Aorta (tissue), 5 donors: ENCODE measurements at places on chromosomes 2 and 18. TPM values are rescaled to one million over a fixed set of nuclear protein-coding genes. Genes with fewer than 3 reads are reported as not detected.

DNA sequence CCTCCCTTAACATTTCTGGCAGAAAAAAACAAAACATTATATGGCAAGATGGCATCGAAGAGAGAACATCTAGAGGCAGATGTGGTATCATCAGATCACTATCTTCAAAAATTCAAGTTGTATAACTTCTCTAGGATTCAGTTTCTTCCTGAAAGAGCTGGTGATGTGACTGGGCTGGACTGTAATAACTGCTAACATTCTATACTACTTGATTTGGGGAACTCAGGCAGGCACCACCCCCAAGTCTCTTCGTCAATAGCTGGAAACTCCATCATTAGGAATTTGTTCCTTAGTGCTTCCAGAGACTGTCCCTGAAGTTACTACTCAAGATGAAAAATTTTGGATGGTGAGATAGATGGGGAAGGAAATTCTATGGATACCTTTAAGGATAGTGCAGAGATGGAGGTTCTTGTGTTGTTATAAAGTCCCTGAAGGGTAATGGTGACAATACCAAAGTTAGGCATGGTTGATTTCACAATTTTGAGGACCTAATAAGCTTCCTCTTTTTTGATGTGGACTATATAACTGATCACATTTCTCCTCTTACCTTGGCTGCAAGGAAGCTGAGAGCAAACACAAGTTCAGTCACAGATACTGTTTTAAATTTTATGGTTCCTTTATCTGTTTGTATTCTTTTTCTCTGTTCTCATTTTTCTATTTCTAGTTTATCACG, 59.1 kb upstream of the PGAP1 start:
- DNase-seq, result no peak

DNA sequence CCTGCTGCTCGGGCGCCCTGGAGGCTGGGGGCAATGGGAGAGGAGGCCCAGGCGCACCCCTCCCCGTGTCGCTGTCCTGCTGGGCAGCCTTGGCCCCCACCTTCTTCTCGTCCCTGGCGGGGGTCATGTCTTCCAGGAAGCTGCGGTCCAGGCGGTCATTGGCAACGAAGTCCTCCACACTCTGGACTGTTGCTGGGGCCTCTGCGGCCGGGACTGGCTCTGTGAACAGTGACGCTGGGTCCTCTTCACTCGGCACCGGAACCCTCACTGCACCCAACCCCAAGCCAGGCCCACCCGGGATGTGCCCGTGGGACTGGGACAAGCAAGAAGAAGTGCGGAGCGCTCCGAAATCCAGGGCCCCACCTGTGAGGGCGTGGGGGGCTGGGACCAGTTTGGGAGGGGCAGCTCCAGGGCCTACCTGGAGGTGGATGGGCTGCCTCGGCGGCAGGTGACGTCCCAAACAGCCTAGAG, 308.0 kb downstream of the CCDC74A start:
- no peak for DNase-seq

- no peak for DNase-seq
Observed at GRCh38 chr2:37781028-37781427, 109.6 kb upstream of the CDC42EP3 start.

GRCh38 chr2:207929923-207930322, 95.4 kb downstream of the PLEKHM3 start:
- no peak for DNase-seq

The MSH6 gene
- total RNA-seq, result 29.4 TPM
